ENCODE measurements at places on chromosomes 16 and 17. TPM values are rescaled to one million over a fixed set of nuclear protein-coding genes. Genes with fewer than 3 reads are reported as not detected.

UMOD gene
- not detected for total RNA-seq

WIPI1 gene
- 36.9 TPM for total RNA-seq

C16orf89 gene
- not detected for total RNA-seq

DNA sequence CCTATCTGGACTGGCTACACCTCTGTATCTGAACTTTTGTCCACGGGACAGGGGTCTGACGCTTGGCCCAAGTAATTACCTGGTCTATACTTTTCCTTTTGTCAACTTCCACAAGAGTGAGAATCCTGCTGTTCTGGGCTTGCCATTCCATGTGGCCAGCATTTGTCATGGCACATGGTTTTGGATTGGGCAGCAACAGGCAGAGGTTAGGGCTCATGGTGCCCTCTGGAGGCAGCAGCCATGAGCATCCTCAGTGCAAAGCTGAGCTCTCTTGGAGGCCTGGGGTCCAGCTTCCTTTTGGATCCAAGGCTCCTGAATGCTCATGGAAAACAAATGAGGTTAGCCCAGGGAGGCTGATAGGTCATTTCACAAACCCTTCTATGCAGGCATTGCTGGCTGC is 7.5 kb upstream of the EDC4 start:
- no peaks in the 10 kb centered on the region for H3K4me1 ChIP-seq
- H3K27ac ChIP-seq, result no peak overlapping the region
- H3K4me3 ChIP-seq, result no peak overlapping the region
- H3K27me3 ChIP-seq, result no peaks in the 10 kb centered on the region

DNA sequence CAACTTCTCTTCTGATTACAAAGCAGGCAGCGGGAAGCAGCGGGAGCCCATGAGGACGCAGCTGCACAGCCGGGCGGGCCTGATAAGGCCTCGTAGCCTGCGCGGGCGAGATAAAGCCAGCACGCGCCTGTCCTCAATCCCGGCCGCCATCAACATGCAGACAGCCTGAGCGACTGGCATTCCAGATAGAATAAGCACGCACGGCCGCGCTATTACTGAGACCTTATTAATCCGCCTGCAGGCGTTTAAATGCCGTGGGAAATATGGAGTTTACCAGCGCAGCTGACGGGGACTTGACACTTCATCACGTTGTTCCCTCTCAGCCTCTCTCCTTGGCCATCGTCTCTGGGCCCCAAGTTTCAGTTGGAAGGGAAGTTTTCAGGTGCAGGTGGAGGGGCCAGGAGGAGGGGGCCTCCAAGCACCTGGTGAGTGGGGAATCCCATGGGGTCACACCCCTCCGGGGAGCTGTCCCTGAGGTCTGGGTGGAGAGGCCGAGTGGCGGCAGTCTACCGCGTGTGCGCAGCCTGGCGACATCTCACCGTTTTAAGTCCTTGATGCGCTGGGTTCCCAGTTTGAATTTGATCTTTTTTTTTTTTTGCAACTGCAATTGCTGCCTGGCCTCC is 27.3 kb upstream of the CBFA2T3 start:
- no peaks in the 10 kb centered on the region for H3K27me3 ChIP-seq
- H3K36me3 ChIP-seq, result no peaks in the 10 kb centered on the region
- H3K27ac ChIP-seq, result no peak overlapping the region
- no peak overlapping the region for H3K4me3 ChIP-seq
- DNase-seq, result no peak
- H3K4me1 ChIP-seq, result peaks cover 8% of the 10 kb centered on the region

DNA sequence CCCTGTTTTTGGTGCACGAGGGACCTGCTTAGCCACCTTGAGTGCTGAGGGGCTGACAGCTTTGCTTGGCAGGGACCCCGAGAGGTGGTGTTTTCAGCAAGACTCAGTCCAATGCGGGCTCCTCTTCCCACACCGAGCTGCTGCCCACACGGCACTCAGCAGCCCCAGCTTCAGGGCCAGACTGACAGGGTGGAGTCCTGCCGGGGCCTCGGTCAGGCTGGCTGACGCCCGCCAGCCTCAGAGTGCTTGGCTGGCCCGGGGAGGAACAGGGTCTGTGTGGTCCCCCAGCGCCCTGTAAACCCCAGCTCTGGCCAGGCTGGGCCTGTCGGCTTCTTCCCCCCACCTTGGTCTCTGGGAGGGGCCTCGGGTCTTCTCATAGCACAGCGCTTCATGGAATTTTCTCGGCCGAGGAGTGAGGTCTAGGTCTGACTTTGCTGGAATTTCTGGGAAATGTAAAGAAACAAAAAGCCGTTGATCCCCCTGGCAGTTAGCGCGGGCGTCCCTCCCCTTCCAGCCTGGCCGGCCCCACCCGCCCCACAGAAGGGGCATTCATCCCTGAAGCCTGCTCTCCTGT is 2.6 kb downstream of the SOX8 start:
- no peaks in the 10 kb centered on the region for H3K36me3 ChIP-seq
- no peak for DNase-seq
- H3K27ac ChIP-seq, result no peak overlapping the region
- peaks cover 16% of the 10 kb centered on the region for H3K27me3 ChIP-seq
- peaks cover 6% of the 10 kb centered on the region for H3K4me1 ChIP-seq

GRCh38 chr17:79029327-79030009 is 5.5 kb downstream of the C1QTNF1 start:
- DNase-seq, result peak; percentile 15
- H3K36me3 ChIP-seq, result no peaks in the 10 kb centered on the region
- peaks cover 35% of the 10 kb centered on the region for H3K4me1 ChIP-seq
- H3K4me3 ChIP-seq, result no peak overlapping the region

DNA sequence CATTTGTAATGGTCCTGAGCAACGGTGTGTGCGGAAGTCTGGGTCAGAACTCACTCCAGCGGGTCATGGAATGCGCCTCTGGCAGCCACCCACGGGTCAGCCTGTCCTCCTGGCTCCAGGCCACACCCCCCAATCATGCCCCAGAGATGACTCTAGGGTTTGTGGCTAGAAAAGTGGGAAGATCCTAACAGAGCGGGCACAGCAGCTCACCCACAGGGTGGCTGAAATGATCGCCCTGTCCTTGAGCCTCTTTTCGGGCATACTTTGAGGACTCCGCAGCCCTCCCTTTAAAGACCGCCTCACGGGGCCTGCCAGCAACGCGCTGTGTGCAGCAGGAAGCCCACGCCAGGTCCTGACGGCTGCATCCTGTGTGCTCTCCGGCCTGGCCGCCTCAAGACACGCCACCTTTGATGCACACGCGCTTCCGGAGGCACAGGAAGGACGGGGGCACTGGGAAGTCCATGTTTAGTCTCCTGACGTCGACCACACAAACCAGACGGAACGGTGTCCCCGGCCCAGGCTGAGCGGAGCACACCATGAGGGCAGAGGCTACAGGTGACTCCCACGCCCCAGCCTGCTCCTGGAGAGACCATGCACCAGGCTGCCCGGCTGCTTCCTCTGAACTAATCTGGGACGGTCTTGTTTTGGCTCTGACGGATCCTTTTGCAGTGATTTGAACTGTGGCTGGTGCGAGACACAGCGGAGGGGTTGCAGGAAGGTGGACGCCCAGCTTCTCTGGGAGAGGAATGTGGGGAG is 92.9 kb downstream of the TBC1D16 start:
- no peaks in the 10 kb centered on the region for H3K27me3 ChIP-seq
- no peaks in the 10 kb centered on the region for H3K36me3 ChIP-seq
- H3K27ac ChIP-seq, result no peak overlapping the region
- peak; percentile 92 for DNase-seq
- no peak overlapping the region for H3K4me3 ChIP-seq
- H3K4me1 ChIP-seq, result peaks cover 14% of the 10 kb centered on the region

DNA sequence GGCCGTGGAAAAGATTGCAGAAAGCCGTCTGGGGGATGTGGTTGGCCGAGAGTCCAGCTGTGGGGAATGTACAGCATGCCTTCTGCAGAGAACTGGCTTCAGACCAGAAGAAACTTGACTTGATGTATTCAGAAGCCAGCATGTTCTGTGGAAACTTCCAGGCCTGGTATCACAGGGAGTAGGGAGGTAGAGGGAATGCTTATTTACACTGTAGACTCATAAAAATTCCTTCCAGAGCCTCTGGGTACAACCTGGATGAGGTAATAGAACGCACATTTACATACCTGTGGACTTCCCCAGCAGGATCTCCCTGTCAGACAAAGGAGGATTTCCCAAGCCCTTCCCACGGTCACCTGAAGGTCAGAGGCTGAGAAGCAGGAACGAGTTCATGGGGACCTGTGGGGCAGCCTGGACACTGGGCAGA is 11.8 kb upstream of the GAS7 start:
- H3K27ac ChIP-seq, result no peak overlapping the region
- H3K36me3 ChIP-seq, result no peaks in the 10 kb centered on the region
- no peak overlapping the region for H3K4me3 ChIP-seq
- no peaks in the 10 kb centered on the region for H3K27me3 ChIP-seq
- no peaks in the 10 kb centered on the region for H3K4me1 ChIP-seq

DNA sequence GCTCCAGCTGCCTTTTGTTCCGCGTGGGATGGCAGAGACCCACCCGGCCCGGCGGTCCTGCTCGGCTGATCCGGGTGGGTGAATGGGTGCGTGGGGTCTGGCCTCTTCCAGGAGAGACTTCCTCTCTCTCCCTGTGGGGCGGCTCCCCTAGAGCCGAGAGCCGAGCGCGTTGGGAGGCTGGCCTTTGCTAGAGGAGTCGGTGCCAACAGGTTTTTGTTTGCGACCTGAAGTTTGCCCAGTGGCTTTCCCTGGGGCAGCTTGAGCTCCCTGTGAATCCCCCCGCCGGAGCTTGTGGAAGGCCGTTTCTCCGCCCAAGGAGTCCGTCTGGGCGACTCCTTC is 970 bp downstream of the EPN2 start:
- peak; percentile 39 for DNase-seq
- peak overlapping the region; percentile 80 for H3K4me3 ChIP-seq
- H3K4me1 ChIP-seq, result no peaks in the 10 kb centered on the region
- no peaks in the 10 kb centered on the region for H3K36me3 ChIP-seq

DNA sequence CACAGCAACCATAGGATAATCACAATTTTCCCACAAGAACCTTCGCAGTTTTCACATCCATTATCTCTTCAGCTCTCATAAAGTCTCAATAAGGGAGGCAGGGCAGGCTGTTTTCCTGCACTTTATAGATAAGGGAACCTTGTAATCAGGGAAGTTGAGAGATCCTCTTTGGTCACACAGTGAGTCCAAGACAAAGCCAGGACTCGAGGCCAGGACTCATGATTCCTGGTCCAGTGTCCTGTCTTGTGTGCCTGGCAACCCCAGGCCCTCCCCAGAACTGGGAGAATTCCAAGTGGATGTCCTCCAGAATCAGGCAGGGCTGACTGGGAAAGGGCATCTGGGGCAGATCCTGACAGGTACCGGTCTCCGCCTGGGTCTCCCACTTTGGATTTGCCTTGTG is 23.1 kb upstream of the PHF12 start:
- peaks cover 6% of the 10 kb centered on the region for H3K4me1 ChIP-seq
- no peak for DNase-seq
- no peak overlapping the region for H3K4me3 ChIP-seq
- H3K27ac ChIP-seq, result no peak overlapping the region
- no peaks in the 10 kb centered on the region for H3K27me3 ChIP-seq
- no peaks in the 10 kb centered on the region for H3K36me3 ChIP-seq

DNA sequence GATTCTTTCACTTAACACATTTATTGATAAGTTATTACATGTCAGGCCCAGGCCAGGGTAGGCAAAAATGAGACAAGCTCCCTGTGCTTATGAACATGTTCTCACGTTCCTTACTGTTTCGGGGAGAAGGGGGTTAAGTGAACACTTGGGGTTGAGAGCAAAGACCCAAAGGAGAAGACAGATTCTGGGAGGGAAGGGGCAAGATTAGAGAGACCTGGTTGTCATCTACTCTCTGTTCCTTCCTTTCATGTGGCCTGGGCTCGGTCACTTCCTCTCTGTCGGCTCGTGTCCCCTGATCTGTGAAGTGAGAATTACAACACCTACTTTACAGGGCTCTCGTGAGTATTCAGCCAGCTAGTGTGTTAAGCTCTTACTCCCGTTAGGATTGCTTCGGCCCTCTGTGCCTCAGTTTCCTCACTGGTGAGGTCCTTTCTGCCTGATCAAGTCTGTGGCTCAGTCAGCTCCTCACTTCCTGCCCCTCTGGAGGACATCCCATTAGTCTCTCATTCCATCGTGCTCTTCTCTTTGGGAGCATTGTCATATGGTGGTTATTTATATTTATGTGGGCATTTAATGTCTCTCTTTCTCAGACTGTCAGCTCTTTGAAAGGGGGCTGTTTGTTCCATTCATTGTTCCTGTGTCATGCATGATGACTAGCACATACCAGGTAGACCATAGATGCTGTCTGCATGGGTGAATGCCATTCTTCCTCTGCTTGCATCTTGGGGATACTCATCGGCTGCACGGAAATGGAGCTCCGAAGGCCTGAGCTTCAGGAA is 38.9 kb downstream of the PLCG2 start:
- H3K4me3 ChIP-seq, result no peak overlapping the region
- no peaks in the 10 kb centered on the region for H3K36me3 ChIP-seq
- no peak for DNase-seq
- no peaks in the 10 kb centered on the region for H3K27me3 ChIP-seq

DNA sequence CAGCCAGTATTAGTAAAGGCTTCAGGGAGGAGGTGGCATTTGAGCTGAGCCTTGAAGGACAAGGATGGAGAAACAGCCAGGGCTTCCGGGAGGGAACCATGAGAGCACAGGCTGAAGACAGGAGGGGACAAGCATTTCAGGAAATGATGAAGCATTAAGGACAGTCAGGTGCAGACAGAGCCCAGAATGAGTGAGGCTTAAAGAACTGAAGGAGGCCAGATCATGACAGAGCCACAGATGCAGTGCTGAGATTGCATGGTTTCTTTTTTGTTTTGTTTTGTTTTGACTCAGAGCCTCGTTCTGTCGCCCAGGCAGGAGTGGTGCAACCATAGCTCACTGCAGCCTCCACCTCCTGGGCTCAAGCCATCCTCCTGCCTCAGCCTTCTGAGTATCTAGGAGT is 211.5 kb downstream of the SOX9 start:
- H3K27me3 ChIP-seq, result no peaks in the 10 kb centered on the region
- H3K36me3 ChIP-seq, result no peaks in the 10 kb centered on the region
- no peak overlapping the region for H3K4me3 ChIP-seq
- DNase-seq, result no peak

GRCh38 chr16:81678326-81679095 is 100.6 kb upstream of the PLCG2 start:
- H3K27ac ChIP-seq, result no peak overlapping the region
- no peaks in the 10 kb centered on the region for H3K27me3 ChIP-seq
- H3K36me3 ChIP-seq, result no peaks in the 10 kb centered on the region
- peaks cover 32% of the 10 kb centered on the region for H3K4me1 ChIP-seq

DNA sequence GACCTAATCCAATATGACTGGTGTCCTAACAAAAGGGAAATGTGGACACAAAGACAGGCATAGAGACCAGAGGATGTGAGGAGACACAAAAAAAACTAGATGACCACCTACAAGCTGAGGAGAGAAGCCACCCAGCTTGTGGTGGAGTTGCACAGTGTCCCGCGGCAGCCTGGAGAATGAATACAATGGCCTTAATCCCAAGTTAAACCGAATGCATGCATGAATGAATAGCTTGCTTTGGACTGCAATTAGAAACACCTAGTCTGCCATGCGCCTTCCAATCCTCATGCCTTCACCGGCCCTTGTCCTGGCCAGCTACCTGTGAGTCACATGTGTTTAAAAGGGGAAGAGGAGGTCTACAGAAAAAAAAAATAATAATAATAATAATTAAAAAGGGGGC is 72.0 kb downstream of the CNGB1 start:
- no peaks in the 10 kb centered on the region for H3K36me3 ChIP-seq
- no peaks in the 10 kb centered on the region for H3K4me1 ChIP-seq
- DNase-seq, result no peak
- H3K27me3 ChIP-seq, result no peaks in the 10 kb centered on the region

- peak overlapping the region; percentile 56 for H3K27ac ChIP-seq
- no peaks in the 10 kb centered on the region for H3K27me3 ChIP-seq
- H3K4me1 ChIP-seq, result peaks cover 14% of the 10 kb centered on the region
- no peaks in the 10 kb centered on the region for H3K36me3 ChIP-seq
- DNase-seq, result no peak
Measured at GRCh38 chr17:57091186-57091618, 6.2 kb downstream of the AKAP1 start.

GRCh38 chr17:27082023-27082774 is 211.7 kb upstream of the WSB1 start:
- H3K4me3 ChIP-seq, result no peak overlapping the region
- no peaks in the 10 kb centered on the region for H3K4me1 ChIP-seq
- no peak overlapping the region for H3K27ac ChIP-seq
- no peaks in the 10 kb centered on the region for H3K27me3 ChIP-seq
- no peak for DNase-seq
